ENCODE measurements at places on chromosomes 2 and 18. TPM values are rescaled to one million over a fixed set of nuclear protein-coding genes. Genes with fewer than 3 reads are reported as not detected.

DNA sequence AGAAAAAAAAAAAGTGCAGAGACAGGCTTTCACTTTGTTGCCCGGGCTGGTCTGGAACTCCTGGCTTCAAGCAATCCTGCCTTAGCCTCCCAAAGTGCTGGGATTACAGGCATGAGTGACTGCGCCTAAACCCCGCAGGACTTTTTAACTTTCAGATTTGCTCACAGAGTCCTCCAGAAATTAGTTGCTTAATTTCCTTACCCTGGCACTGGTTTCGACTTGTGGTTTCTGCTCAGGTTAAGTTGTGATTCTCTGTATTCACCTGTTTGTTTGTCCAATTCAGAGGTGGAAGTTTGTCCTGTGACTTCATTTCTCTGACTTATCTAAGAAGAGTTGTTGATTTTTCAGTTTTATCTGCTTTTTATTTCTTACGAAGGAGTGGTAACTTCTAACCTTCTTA, 238.1 kb downstream of the TMEM182 start:
- DNase-seq, result no peak

DNA sequence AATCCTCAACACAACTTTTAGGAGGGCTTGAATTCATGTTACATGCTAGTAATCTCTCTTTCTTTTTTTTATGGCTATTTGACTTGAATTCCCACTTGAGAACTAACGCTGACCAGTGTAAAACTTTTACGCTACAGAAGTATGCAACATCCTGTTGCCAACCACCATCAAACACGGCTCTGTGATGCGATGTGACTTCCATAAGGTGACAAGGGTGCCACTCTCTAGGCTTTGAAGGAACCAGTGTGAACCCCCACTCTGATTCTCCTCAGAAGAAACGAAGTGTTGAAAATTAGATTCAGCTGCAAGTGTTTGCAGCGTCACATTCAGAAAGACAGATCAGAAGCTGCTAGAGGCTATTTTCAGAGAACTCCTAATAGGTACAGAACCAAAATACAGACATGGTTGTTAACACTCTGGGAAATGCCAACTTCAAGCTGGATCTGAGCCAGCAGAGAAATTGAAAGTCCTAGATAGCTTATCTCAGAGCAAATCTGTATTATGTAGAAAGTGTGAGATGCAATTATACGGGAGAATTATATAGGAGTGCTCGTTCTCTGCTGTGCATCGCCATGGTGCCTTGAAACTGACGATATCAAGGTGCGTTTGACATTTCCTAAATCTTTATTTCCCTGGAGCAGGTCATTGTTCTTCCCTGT, 271.2 kb downstream of the LPIN1 start:
- DNase-seq, result no peak

Gene CPS1
- total RNA-seq, result 6.3 TPM

Gene METTL8
- 31.5 TPM for total RNA-seq

Measured in MG63 (cell line).